ENCODE measurements at places on chromosomes 3 and 15.

GRCh38 chr3:126064627-126065258 is 19.2 kb downstream of the SLC41A3 start:
- no peak for DNase-seq

DNA sequence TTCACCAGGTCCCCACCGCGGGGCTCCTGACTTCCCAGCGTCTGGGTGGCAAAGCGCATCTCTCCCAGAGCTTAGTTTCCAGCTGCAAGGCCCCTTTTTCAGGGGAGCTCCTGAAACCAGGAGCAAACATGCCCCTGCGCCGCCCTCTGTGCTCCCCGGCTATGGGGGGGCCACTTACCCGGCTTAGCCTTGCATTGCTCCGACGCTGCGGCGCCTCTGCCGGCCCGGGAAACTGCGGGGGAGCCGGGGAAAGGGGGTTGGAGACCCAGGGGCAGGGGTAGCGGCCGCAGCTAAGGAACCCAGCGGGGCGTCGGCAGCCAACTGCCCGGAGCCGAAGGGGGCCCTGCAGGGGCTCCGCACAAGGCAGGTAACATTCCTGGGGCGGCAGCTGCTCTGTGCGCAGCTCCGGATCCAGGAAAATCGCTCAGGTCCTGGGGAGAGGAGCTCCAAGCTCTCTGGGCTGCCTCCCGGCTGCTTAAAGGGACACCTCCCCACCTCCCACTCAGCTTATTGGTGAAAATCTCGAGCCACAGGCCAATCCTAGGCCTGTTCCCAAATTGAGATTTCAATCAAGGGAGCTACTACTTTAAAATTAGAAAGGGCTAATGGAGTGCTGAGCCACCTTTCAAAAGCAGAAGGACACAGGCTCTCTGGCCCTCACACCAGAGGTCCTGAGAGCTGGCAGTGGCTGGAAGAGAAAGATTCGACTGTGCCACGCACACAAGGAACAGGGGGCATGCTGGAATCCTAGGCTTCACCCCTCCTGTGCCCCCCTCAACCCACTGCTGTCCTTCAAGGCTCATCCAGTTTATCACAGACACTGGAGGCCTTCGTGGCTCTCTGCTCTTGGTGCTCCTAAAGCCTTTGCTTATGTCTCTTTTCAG is 42.7 kb upstream of the PRICKLE2 start:
- DNase-seq: no peak

- no peak for DNase-seq
Observed at GRCh38 chr3:151878465-151878864, 5.0 kb downstream of the SUCNR1 start.

- no peak for DNase-seq
Observed at GRCh38 chr3:72550582-72551262, 297.5 kb downstream of the SHQ1 start.
